ENCODE measurements at places on chromosomes 13 and 19.

DNA sequence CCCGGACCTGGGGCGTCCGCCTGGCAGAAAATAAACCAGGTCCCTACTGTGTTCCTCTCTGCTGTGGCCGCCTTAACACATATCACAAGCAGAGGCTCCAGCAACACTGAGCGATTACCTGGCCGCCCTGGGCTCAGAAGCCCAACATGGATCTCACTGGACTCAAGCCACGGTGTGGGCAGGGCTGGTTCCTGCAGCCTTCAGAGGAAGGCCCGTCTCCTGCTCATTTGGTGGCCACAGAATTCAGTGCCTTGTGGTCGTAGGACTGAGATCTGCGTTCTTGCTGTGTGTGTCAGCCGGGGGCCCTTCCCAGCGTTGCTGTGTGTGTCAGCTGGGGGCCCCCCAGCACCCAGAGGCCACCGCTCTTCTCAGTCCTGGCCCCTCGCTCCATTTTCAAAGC, 30.2 kb downstream of the C2CD4C start:
- DNase-seq = no peak

GRCh38 chr19:32018014-32018413, 327.4 kb upstream of the ZNF507 start:
- no peak for DNase-seq

DNA sequence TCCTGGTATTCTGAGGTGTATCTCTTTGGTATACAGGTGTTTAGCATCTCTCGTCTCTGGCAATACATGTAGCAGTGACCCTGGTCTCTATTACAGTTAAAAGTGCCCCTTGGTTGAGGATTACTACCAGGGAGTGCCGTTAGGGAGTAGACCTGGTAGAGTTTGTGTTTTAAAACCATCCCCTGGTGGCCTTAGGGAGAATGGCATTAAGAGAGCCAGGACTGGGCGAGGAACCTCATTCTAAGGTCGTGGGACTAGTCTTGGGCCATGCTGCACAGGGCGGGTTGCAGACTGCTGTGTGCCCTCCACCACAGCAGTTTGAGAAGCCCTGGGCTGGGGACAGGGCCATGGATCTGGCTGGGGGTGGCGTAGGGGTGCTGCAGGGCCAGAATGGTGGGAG, 35.0 kb downstream of the B3GLCT start:
- no peak for DNase-seq

GRCh38 chr13:89577301-89577700, 1770.2 kb upstream of the MIR17HG start:
- no peak for DNase-seq

GRCh38 chr19:6092329-6093286, 17.7 kb downstream of the RFX2 start:
- DNase-seq = no peak
